RWPE1 (cell line): ENCODE measurements at places on chromosomes 3 and 15.
A peak's percentile ranks its signal among the peaks of the same experiment; 100 is the strongest.

DNA sequence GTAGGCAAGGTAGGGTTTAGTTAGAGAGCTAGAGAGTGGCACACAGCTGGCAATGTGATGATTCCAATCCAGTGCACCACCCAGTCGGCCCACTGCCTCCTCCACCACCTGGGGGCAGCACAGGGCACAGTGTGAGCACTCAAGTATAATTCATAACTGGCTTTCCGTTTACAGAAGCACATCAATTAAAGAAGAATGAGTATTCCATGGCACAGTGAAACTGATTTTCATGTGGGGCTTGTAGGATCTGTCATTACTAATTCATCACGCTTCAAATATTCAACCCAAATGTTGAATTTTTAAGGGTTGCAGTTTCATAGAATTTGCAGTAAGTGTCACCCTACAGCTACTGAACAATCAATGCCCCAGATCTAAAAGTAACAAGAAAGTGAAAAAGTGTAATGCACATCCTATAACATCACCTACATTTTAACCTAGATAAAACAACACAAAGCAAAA lies 149.9 kb downstream of the IGSF11 start:
- DNase-seq, result peak; percentile 47

- DNase-seq, result no peak
Observed at GRCh38 chr3:53328746-53329145, 18.6 kb downstream of the DCP1A start.

DNA sequence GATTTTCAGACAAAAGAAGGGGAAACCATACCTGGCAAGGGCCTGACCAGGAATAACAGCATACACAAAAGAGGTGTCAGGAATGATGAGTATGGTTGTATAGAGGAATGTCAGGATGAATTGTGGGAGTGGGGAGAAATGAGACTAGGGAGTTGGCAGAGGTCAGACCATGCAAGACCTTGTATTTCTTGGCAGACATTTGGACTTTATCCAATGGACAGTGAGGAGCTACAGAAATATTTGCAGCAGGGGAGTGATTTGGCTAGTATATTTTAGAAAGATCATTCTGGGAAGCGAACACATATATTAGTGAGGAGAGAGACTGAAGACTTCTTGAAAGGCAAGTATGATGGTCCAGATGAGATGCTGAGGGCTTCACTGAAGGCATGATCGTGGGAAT lies 25.4 kb upstream of the ALPK3 start:
- DNase-seq, result no peak

GRCh38 chr3:196120291-196120951 lies 38.5 kb upstream of the TFRC start:
- no peak for DNase-seq

- peak; percentile 58 for DNase-seq
Observed at GRCh38 chr3:30720586-30721313, 114.3 kb downstream of the TGFBR2 start.

- peak; percentile 20 for DNase-seq
Observed at GRCh38 chr3:180802837-180803236, 109.6 kb upstream of the FXR1 start.

DNA sequence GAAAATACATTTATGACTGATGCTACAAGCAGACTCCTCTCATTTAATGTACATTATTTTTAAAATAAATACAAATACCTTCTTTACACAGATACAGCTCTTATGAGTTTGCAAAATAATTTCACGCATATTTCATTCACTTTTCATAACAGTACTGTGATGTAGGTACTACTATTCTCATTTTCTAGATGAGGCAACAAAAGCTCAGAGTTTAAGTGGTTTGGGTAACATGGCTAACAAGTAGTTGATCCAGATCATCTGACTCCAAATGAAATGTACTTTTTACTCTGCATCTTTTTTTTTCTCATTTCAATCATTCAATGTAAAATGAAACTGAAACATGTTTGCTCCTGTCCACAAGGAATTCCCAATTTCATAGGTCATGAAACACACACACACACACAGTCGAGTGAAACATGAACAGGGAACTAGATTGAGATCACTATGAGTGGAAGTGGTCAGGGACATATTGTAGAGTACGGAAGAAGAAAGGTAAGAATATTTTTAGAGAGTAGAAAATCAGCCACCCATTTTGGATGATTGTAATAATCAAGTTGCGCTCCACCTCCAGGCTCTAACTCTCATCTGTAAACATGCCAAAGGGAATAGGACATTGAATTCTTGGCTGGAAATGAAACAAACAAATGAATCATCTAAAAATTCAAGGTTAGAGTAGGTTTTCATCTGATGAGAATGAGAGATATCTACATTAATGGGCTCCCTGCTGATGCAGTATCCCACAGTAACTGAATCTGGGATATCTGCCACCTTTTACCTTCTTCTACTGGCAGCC lies 92.4 kb downstream of the CLDN1 start:
- peak; percentile 21 for DNase-seq
